ENCODE measurements at places on chromosomes 11 and 22. TPM values are rescaled to one million over a fixed set of nuclear protein-coding genes. Genes with fewer than 3 reads are reported as not detected.

Gene TRIM34
- polyA plus RNA-seq: not detected

Gene MMP11
- polyA plus RNA-seq: not detected

Gene TBX1
- not detected for polyA plus RNA-seq

Gene OAF
- polyA plus RNA-seq: not detected

Gene CARNS1
- polyA plus RNA-seq: 0.41 TPM

Gene NOX4
- not detected for polyA plus RNA-seq

Data from Purkinje cell (primary cell).